ENCODE measurements at places on chromosomes 12 and 14.

DNA sequence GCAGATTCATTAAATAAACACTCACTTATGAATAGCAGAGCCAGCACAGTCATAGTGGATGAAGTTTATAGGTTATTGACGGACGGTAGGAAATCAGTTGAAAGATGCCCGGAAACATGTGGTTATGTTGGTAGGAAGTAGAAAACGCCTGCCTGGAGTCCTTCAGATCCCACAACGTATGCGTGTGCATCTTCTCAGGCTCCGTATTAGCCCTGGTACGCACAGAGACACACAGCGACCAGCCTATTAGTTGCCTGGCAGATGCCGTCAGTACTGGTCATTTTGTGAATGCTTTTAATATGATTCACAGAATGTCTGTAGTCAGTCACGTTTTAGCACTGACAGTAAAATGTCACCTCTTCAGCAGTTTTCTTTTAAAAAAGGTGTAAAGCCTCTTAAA is 196.4 kb downstream of the RGS6 start:
- DNase-seq, result no peak

- no peak for DNase-seq
Measured at GRCh38 chr12:116244001-116244400, 33.5 kb downstream of the MED13L start.

GRCh38 chr12:45655186-45655585 is 74.3 kb upstream of the ARID2 start:
- DNase-seq, result peak; percentile 34

GRCh38 chr12:20475542-20475941 is 107.2 kb downstream of the PDE3A start:
- no peak for DNase-seq

GRCh38 chr14:55957950-55958349 is 160.3 kb upstream of the PELI2 start:
- DNase-seq, result no peak

DNA sequence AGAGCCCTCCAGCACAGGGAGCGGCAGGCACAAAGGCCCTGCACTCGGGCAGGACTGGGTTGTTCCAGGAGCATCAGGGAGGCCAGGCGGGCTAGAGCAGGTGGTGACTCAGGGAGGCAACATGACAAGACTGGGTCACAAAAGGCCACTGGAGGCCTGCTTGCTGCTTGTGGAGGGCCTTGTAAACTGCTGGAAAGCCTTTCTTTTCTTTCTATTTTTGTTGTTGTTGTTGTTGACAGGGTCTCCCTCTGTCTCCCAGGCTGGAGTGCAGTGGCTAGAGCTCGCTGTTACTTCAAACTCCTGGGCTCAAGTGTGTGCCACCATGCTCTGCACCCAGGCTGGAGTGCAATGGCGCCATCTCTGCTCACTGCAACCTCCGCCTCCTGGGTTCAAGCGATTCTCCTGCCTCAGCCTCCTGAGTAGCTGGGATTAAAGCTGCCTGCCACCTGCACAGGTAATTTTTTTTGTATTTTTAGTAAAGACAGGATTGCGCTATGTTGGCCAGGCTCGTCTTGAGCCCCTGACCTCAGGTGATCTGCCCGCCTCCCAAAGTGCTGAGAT is 11.8 kb upstream of the RCOR1 start:
- DNase-seq, result no peak

- DNase-seq, result no peak
Measured at GRCh38 chr14:77026166-77026929, 2.2 kb downstream of the IRF2BPL start.

- no peak for DNase-seq
Measured at GRCh38 chr14:92317511-92317910, 5.5 kb upstream of the SLC24A4 start.

GRCh38 chr14:55482936-55483605 is 42.7 kb upstream of the TBPL2 start:
- no peak for DNase-seq

DNA sequence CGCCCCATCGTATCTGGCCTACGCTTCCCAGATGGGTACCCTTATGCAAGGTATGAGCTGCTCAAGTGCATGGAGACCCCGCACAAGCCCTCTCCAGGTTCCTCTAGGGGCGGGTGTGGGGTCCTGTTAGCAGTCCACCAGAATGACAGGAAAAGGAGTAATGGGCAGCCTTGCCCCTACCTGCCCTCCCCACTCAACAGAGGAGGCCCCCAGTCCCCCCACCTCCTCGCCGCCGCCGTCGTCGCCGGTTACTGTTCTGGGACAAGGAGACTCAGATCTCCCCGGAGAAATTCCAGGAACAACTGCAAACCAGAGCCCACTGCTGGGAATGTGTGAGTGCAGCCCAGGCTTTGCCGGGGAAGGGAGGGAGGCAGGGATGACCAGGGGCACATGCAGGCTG is 6.0 kb downstream of the REC8 start:
- no peak for DNase-seq

GRCh38 chr12:712172-712863 is 40.1 kb upstream of the WNK1 start:
- DNase-seq, result no peak

- DNase-seq, result no peak
Measured at GRCh38 chr12:57630891-57631433, 2.0 kb downstream of the B4GALNT1 start.

DNA sequence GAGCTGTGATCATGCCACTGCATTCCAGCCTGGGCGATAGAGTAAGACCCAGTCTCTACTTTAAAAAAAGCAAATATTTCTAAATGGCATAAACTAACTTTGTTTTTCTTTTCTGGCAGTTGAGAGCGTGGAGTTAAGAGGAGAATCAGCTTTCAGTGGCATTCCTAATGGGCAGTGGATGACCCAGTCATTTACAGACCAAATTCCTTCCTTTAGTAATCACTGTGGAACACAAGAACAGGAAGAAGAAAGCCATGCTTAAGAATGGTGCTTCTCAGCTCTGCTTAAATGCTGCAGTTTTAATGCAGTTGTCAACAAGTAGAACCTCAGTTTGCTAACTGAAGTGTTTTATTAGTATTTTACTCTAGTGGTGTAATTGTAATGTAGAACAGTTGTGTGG is 21.2 kb downstream of the TDG start:
- DNase-seq, result no peak

DNA sequence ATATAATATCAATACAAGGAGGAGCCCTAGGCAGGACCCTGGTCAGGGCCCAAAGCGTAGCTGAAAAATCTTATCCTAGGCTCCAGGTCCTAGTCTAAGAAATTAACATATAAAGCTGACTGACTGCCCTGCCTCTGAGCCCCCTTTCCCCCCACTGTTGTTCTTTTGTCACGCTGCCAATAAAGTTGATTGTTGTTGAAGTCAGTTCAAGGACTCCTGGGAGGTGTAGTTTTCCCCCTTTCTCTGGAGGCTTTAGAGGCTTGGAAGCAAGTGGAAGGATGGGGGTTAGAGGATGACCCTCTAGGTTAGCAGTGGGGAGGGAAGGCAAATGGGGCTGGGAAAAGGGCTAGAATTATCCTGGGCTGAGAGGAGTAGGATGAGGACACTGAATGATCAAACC is 3.2 kb downstream of the PPP1R1A start:
- no peak for DNase-seq

DNA sequence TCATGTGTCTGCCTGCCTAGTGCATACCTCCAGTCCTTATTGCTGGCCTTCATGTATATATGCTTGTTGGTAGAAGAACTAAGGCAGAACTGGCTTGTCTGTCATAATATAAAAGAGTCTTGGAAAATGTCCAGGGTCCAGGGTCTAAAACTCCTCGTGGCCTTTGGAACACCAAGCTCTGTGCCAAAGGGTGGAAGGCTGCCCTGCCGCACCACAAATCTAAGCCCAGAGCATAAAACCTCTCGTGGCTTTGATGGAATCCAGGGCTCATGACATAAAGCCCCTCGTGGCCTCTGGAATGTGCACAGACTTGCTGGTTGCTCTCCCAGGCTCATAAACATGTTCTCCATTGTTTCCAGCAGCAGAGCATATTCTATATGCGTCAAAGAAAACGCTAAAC is 107.9 kb downstream of the BBS10 start:
- DNase-seq, result no peak

GRCh38 chr14:104361921-104362681 is 217.5 kb upstream of the C14orf180 start:
- no peak for DNase-seq

DNA sequence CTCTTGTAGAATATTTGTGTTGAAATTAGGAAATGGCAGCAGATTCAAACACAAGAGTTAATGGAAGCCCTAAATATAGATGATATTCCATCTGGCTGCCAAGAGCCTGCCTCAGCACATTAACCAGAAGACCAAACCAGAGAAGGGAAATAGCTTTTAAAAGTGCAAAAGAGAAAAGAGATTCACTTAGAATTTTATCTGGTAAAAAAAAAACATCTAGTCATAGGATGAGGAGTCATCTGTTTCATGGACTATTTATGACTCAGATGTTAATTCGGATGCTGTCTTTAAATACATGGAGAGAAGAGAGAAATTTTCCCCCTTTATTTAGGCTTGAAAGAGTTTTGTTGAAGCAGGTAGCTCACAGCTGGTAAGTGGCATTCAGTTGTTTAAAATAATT is 201.6 kb upstream of the NUDT4 start:
- no peak for DNase-seq

- DNase-seq, result peak; percentile 20
Measured at GRCh38 chr14:54691525-54692283, 124.8 kb downstream of the SAMD4A start.
